ENCODE measurements at places on chromosomes 16 and 17. TPM values are rescaled to one million over a fixed set of nuclear protein-coding genes. Genes with fewer than 3 reads are reported as not detected.

Gene ABCA8
- 32.4 TPM for total RNA-seq

Gene TSPOAP1
- 21.0 TPM for total RNA-seq

Gene GDPD1
- 3.6 TPM for total RNA-seq

Gene GINS2
- total RNA-seq, result 2.6 TPM

Gene DPEP2NB
- total RNA-seq, result not detected

Gene CPNE7
- total RNA-seq, result 16.2 TPM

Gene C17orf50
- total RNA-seq, result not detected

Gene IL21R
- 0.60 TPM for total RNA-seq

Gene LPO
- total RNA-seq, result not detected

Gene MT1H
- not detected for total RNA-seq

Gene PSMB10
- total RNA-seq, result 89.4 TPM

Gene SPECC1
- total RNA-seq, result 26.2 TPM

Gene ITGAX
- 9.6 TPM for total RNA-seq

Gene TOB1
- 195 TPM for total RNA-seq

Gene ODAD4
- 0.75 TPM for total RNA-seq

Gene SLC16A11
- 2.8 TPM for total RNA-seq

Gene TM4SF5
- total RNA-seq, result not detected

Gene KRT20
- total RNA-seq, result 4.7 TPM

Gene SLC5A10
- total RNA-seq, result not detected

Gene TEKT1
- not detected for total RNA-seq

Gene USP31
- total RNA-seq, result 58.2 TPM

Gene ENDOV
- 21.2 TPM for total RNA-seq

Gene SPNS2
- 30.0 TPM for total RNA-seq

Gene KRTAP3-2
- not detected for total RNA-seq

Gene SMG1
- 168 TPM for total RNA-seq

Gene ZPBP2
- total RNA-seq, result not detected

Gene ARSG
- total RNA-seq, result 19.4 TPM

Gene TBC1D3B
- 13.6 TPM for total RNA-seq

Gene OGFOD3
- total RNA-seq, result 31.9 TPM

Gene HSF5
- 0.18 TPM for total RNA-seq

Gene CMTM1
- total RNA-seq, result 4.3 TPM

Gene CNTNAP1
- total RNA-seq, result 15.3 TPM

Gene MRM3
- 10.7 TPM for total RNA-seq

Gene SLC43A2
- total RNA-seq, result 30.9 TPM

Gene CETP
- 0.42 TPM for total RNA-seq

Gene TEKT5
- total RNA-seq, result 8.0 TPM

Gene AIPL1
- total RNA-seq, result not detected

Gene DNAAF1
- 1.7 TPM for total RNA-seq

Gene EIF3CL
- total RNA-seq, result 88.3 TPM

Gene GNAO1
- total RNA-seq, result 23.8 TPM

Gene ABCA10
- total RNA-seq, result 9.8 TPM

Gene RNF222
- not detected for total RNA-seq

Gene EIF5A
- total RNA-seq, result 425 TPM

Gene CDH16
- total RNA-seq, result not detected

Gene C1QTNF8
- total RNA-seq, result not detected

Gene FBXO39
- total RNA-seq, result 0.23 TPM

Gene FZD2
- total RNA-seq, result 3.9 TPM

Gene LYRM9
- 18.6 TPM for total RNA-seq

Gene RPRML
- total RNA-seq, result not detected

Gene PRSS36
- 1.1 TPM for total RNA-seq

Gene C17orf107
- 4.6 TPM for total RNA-seq

Gene ZNF594
- 13.5 TPM for total RNA-seq

Gene AFMID
- 48.5 TPM for total RNA-seq

Gene UTS2R
- not detected for total RNA-seq

Gene PDPK1
- total RNA-seq, result 65.9 TPM

Gene OR1A1
- total RNA-seq, result not detected

Gene NT5C3B
- total RNA-seq, result 36.3 TPM

Gene CHRNE
- total RNA-seq, result 1.2 TPM

Gene HLF
- 23.8 TPM for total RNA-seq

Gene NSMCE1
- 66.1 TPM for total RNA-seq
